ENCODE measurements at places on chromosomes 13 and 19.

GRCh38 chr13:51895906-51896888, 34.4 kb downstream of the CCDC70 start:
- peak; percentile 42 for DNase-seq

- no peak for DNase-seq
These were observed 65.6 kb downstream of the DHRS12 start for GRCh38 chr13:51738226-51738905.

DNA sequence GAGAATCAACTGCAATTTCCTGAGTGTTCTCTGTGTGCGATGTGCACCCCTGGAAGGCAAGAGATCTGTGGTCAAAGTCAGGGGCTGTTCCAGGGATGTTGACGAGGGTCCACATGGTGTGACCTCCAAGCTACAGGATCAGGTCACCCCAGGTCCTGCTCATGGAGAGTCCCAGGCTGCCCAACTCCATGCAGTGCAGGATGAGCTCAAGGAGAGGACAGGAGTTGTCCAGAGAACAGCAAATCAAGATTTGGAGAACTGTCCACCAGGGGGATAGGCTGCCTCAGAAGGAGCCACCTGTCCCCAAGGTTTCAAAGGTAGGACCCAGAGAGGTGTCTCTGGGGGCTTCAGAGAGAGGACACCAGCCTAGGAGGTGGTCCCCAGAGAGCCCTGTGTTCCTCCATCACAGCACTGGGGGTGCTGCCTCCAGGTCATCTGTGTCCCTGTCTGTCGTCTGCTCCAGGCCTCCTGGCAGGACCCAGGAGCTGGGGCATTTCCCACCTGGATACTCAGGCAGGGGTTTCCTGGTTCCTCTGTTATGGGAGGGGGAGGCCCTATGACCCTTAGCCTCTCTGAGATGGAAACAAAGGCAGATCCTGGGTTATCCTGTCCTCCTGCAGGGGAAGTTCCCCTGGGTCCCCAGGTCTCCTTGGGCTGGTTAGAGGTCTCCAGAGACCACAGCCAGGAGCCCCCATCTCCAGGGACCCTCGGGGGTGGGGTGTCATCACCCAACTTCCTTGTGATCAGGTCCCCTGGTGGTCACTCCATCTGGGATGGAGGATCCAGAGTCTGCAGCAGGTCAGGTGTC, 2.1 kb upstream of the CEACAM7 start:
- DNase-seq: no peak

GRCh38 chr13:73138276-73138637, 79.5 kb downstream of the KLF5 start:
- no peak for DNase-seq

- no peak for DNase-seq
These were observed at the start of gene CPT1C for GRCh38 chr19:49690656-49691242. CPT1C (plus strand) TSS chr19:49691116; CDS start chr19:49692253, 1,137 bp downstream.

GRCh38 chr19:13963603-13964105, 11.3 kb downstream of the DCAF15 start:
- DNase-seq: no peak

DNA sequence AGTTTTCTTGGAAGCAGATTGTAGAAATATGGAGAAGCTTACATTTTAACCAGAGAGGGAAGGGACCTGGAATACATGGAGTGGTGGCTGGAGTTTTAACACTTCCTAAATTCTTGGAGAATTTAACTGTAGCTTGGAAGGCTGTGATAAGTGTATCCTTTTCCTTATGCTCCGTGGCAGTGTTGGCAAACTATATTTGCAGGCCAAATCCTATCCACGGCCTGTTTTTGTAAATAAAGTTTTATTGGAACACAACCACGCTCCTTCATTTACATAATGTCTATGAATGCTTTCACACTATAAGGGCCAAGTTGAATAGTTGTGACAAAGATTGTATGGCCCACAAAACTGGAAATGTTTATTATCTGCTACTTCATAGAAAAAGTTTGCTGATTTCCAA, 110.6 kb upstream of the MIR17HG start:
- DNase-seq: no peak

DNA sequence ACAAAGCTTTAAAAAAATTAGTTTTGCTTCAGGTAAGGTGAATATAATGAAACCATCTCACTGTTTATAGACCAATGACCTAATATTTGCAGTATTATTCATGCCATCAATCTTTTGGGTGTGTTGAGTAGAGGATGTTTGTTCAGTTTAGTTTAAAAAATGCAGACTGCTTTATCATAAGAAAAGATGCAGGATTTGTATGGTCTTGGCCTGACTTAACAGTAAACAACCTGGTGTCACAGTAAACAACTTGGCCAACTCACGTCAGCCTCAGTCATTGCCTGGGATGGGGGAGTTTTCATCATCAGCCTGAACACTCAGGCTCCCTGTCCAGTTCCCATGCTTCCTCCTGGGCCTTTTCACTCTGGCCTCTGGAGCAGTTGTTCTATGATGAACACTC, 55.1 kb downstream of the LMO7 start:
- DNase-seq: no peak

GRCh38 chr19:1910177-1910576, 5.0 kb downstream of the ADAT3 start:
- no peak for DNase-seq

DNA sequence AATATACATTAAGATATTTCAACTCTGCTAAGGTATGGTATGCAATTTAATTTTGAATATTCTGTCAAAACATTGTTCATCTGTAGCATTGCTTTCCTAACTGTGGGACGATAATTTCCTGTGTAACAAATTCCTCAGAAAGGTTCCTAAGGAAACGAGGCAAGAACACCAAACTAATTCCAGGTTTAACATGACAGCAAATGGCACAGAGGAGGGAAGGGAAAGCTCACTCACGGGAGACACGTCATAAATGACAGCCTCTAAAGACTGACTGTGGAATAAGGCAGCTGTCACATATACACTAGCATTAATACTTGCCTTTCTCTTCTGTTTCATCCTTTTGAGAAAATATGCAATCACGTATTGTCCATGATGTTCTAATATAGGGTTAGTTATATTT, 380.6 kb downstream of the LIG4 start:
- DNase-seq: no peak

GRCh38 chr13:75508002-75508548, 26.1 kb upstream of the TBC1D4 start:
- DNase-seq: no peak

DNA sequence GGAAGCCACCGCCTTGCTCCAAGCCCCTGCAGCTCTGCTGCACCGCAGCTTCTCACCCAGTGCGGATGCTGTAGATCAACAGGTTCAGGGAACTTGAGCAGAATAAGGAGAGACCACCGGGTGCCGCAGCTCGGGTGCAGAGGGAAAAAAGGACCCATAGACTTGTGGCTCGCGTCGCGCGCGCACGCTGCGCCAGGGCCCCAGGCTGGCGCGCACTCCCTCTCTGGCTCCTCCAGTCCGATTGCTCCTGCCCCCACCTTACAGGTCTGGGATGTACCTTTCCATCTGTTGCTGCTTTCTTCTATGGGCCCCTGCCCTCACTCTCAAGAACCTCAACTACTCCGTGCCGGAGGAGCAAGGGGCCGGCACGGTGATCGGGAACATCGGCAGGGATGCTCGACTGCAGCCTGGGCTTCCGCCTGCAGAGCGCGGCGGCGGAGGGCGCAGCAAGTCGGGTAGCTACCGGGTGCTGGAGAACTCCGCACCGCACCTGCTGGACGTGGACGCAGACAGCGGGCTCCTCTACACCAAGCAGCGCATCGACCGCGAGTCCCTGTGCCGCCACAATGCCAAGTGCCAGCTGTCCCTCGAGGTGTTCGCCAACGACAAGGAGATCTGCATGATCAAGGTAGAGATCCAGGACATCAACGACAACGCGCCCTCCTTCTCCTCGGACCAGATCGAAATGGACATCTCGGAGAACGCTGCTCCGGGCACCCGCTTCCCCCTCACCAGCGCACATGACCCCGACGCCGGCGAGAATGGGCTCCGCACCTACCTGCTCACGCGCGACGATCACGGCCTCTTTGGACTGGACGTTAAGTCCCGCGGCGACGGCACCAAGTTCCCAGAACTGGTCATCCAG, 964 bp downstream of the PCDH17 start:
- DNase-seq: no peak

DNA sequence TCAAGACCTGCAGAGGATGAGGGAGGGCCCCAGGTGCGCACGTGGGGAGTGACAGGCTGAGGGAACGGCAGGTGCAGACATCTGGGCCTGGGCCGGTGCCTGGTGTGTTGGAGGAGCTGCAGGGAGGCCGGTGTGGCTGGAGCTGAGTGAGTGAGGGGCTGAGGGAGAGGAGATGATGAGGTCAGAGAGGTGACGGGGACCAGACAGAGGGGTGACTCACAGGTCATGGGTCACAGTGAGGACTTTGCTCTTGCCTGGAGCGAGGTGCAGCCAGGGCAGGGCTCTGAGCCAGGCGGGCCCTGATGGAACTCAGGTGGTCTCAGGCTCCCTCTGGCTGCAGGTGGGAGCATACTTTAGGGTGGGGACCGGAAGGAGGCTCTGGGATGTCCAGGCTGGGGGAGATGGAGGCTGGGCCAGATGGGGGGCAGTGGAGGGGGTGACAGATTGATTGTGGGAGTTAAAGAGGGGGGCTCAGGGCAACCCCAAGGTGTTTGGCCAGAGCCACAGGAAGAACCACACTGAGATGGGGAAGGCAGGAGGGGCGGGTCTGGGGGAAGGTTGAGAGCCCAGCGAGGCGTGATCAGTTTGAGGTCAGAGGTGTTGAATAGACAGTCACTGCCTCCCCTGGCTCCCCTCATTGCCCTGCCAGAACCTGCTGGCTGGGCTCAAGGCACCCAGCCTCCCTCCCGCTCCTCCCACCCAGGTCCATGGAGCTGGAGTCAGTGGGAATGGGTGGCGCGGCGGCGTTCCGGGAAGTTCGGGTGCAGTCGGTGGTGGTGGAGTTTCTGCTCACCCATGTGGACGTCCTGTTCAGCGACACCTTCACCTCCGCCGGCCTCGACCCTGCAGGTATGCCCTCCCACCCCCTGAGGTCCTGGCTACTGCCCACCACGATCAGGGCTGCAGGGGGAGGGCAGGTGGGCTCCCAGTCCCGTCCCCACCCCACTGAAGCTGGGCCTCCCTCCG, 8.4 kb downstream of the ARHGAP33 start:
- no peak for DNase-seq

GRCh38 chr13:19860884-19861655, 2.4 kb downstream of the ZMYM5 start:
- no peak for DNase-seq

DNA sequence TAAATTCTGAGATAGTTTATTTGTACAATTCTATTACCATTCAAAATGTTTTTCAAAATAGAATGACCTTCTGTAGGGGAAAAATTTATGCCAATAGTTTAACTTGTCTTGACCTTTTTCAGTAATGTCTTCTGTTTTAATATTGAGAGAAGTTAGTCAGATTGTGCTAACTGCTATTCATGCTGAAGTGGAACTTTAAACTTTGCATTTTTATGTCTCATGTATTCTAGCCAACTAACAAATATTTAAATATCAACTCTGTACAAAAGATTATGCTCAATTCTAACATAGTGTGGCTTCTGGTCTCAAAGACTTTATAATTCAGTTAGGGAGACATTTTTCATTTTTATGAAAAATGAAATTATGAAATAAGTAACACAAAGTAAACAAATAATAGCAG, 94.2 kb downstream of the WDFY2 start:
- DNase-seq: no peak

- DNase-seq: no peak
These were observed 21.4 kb upstream of the ZNF730 start for GRCh38 chr19:23095418-23095817.

DNA sequence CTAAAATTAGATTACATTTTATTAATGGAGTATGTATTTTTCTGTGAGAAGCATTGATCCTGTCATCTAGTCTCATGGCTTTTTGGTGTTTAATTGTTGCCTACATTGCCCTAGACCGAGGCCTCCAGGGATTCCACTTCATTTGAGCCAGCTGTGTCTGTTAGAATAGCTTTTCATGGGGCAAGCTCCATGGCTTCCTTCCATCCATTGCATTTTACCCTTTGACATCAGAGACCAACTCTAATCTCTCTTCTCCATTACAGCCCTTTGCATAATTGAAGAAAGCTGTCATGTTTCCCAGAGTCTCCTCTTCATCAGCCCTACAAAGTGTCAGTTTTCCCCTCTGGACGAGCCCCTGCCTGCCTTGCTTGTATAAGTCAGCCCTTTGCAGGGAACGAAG, 70.6 kb downstream of the MTUS2 start:
- DNase-seq: no peak

- DNase-seq: peak; percentile 23
These were observed 41.8 kb downstream of the EFNB2 start for GRCh38 chr13:106493533-106494220.

- DNase-seq: no peak
These were observed 31.6 kb downstream of the RNASEH2B start for GRCh38 chr13:50941146-50941545.

DNA sequence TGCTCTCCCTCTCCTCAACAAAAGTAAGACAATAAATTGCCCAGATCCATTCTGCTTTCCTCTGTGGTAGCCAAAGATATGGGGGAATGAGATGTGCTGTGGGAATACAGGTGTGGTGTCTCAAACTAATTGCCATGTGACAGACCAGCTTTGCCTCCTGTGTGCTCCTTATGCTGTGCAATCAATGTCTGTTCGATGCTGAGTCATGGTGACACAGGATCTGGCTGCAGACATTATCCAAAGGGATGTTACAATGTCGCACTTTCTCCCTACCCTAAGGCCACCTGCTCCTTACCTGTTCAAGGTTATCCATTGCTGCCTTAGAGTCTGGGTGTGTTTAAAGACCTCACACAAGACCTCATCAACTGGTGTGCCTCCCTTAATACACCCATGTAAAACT, 32.5 kb downstream of the FGF14 start:
- DNase-seq: no peak

DNA sequence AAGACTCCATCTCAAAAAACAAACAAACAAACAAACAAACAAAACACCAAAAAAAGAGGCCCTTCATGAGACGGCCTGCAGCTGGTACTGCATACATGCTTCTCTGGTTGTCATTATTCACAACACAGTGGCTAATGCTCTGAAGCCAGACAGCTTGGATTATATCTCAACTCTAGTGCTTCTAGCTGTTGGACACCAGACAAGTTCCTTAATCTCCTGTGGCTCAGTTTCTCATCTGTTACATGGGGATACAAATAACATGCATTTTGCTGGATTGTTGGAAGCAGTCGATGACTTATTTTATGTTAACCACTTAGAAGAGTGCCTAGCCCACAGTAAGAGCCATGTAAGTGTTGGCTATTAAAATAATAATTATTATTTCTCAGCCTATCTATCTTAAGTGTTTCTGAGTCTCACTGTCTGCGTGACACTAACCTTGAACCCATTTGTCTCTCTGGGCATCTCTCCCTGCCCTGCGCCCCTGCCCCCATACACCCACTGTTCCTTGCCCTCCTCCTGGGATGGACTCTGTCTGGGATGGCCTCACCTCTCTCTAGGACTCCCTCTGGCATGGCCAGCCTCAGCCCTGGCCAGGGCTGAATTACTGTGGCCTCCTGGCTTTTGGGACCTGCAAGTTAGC, 3.1 kb upstream of the JUNB start:
- DNase-seq: no peak
